Hematopoietic multipotent progenitor cell treated with erythropoietin and hydrocortisone succinate and interleukin-3 and kit ligand, for 8 days (in vitro differentiated cells): ENCODE measurements at places on chromosomes 1 and 21.

GRCh38 chr21:16216288-16216962, 486.6 kb downstream of the USP25 start:
- DNase-seq = no peak

DNA sequence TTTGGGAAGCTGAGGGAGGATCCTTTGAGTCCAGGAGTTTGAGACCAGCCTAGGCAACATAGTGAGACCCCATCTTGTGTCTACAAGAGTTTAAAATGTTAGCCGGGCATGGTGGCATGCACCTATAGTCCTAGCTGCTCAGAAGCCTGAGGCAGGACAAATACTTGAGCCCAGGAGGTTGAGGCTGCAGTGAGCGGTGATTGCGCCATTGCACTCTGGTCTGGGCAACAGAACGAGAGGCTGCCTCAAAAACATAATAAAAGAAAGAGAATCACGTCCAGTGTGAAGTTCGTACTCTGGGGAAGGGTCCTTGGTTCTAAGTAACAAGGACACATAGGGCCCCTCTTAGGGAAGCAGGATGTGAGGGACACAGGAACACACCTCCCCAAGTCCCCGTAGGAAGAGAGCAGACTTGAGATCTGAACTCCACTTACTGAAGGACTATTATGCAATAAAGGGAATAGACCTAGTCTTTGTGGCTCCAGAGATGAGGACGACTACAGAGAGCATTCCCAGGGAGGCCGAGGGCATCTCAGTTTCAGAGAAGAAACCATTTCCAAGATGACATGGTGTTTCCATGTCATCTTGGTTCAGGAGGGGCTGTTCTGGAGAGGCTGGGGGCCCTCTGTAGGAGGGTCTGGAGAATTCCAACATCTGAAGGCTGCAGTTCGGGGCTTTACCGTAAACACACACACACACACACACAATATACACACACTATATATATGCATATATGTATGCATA, 10.8 kb upstream of the ENO1 start:
- DNase-seq = no peak

- DNase-seq = no peak
Measured at GRCh38 chr1:48678710-48679505, 97.8 kb downstream of the BEND5 start.

- no peak for DNase-seq
Measured at GRCh38 chr1:240094041-240094722, 2.5 kb downstream of the FMN2 start.

DNA sequence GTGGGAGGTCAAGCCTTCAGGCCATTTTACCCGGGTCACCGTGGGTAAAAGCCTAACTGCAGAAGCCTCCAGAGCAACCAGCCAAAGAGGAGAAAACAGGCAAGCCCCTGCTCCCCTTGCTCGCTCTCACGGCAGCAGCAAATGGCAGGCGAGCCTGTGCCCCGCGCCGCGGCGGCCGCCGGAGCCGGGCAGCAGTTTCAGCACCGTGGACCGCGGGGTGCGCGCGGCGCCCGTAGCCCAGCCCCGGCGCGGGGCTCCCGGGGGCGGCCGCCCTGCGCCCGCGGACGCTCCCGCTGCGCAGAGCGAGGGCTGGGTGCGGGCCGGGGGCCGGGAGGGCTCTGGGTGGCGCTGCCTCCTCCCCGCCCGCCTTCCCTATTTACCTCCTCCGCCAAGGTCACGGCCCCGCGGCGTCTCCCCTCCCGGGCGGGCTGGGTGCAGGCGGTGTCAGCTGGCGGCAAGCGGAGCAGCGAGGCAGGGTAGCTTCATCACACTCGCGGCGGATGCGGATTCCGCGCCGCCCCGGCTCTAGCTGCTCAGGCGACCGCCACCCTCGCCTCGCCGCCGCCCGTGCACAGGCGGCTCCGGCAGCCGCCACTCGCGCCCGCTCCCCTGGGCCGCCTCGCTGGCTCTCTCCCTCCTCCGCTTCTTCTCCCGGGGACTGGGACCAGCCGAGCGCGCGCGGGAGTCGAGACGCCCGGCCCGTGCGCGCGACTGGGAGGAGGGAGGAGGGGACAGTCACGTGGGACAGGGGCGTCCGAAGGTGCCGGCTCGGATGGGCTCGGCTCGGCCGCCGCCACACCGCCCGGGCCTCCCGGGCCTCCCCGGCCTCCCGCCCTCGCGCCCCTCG, at the start of gene RGS7:
TSS of gene RGS7 (minus strand) at position 687 of the 847 bp plus-strand sequence.
- no peak for DNase-seq

GRCh38 chr1:172733815-172734214, 74.9 kb downstream of the FASLG start:
- DNase-seq = no peak

GRCh38 chr1:91450260-91450659, 45.6 kb upstream of the HFM1 start:
- DNase-seq = no peak

- no peak for DNase-seq
Measured at GRCh38 chr1:82420584-82420983, 619.9 kb downstream of the ADGRL2 start.

- DNase-seq = no peak
Measured at GRCh38 chr1:167486090-167486824, 32.1 kb downstream of the CD247 start.
